ENCODE measurements at places on chromosomes 11 and 22.
A peak's percentile ranks its signal among the peaks of the same experiment; 100 is the strongest.

DNA sequence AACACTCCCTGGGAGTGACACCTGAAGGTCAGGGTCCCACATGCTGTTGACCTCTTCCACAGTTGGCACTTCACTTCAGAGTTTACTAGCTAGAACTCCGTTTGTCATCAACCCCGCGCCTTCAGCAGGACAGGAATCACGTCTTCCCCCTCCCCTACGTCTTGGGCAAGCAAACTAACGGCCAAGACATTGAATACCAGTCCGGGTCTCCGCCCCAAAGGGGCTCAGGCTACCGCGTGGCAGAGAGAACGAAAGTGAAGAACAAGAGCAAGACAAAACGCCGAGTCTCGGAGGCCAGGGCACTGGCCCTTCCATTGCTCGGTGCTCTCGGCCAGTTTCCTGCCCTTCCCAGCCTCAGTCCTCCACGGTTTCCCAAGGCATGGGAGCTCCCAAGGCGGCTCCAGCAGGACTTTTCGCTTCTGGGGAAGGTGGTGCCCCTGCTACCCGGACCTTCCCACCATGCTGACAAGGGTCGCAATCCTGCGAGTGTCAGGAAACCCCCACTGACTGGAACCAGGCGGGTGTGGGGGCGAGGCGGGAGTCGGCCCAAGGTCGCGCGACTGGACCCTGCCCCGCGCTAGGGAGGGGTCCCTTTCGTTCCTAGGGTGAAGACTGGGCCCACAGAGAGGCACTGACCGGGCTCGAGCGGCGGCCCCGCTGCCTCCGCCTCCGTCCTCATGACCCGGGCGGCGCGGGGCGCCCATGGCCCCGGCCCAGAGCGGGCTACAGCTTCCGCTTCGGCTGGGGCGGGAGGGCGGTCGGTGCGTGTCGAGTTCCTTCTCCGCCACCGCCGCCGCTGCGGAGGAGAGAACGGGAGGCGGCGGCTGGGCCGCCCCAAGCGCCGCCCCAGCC lies at the start of gene GUCD1:
Gene GUCD1 (minus strand): TSS at position 826 of the 852 bp plus-strand sequence. CDS start 147 bp downstream, at position 679.
- no peak for DNase-seq

DNA sequence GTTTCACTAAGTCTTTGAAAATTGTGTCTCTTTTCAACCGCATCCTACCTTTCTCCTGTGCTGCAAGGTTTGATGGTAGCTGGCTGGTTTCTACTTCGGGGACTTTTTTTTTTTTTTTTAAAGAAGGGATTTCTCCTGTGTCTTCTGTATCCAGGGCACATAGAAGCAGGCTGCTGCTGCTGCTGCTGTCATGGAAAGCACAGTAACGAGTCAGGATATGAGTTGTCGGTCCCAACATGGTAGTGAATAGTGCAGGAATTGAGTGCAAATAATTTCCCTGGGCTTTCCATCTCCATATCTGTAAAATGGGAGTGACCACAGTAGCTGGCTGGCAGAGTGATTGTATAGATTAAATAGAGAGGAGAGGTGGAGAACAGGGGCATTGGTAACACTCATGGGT lies 118.3 kb upstream of the NAV2 start:
- DNase-seq, result no peak

DNA sequence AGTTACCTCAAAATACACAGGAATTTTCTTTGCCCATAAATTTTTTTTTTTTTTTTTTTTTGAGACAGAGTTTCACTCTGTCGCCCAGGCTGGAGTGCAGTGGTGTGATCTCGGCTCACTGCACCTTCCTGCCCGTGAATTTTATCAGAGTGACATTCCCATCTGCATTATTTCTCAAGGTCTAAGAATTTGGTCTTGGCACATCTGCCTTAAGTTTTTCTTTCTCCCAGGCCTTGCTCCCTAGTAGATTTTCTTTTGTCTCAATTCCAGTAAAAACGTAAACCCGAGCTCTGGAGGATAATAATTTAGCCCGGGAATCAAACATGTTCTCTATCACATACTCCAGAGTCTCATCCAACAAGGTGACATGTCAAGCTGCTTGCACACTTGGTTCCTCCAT lies 12.4 kb downstream of the TRIM6 start:
- DNase-seq, result no peak

DNA sequence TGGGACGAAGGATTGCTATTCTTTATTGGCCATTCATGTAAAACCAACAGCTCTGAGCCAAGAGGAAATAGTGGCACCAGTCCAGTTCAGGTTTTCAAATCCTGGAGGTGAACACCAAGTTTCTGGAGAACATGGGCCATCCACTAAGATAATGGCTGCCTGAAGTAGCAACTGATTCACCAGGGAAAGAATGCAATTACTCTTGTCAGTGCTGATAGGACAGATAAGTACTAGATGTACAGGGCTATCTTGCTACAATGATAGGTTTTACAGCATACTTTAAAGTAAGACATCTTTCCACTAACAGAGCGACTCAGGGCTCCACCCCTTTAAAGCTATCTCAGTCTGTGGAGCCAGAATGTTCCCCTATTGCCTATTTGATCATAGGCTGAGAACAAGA lies 36.8 kb upstream of the APOA1 start:
- no peak for DNase-seq

DNA sequence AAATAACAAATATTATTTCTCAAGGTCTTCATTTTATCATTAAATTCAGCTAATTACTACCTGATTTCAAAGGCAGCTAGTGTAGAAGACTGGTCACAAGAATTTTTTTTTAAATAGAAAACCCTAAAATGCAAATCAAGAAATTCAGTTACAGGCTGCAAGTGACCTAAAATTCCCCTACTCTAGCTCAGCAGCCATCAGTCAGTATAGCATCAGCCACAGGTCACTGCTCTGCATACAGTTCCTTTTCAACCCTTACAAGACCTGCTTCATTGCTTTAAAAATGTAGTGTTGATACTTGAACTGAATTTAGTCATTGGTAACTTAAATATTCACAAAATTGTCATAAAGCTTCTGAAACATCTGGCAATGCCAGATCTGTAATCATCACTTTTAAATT lies 9.5 kb upstream of the B3GNT6 start:
- DNase-seq, result no peak

DNA sequence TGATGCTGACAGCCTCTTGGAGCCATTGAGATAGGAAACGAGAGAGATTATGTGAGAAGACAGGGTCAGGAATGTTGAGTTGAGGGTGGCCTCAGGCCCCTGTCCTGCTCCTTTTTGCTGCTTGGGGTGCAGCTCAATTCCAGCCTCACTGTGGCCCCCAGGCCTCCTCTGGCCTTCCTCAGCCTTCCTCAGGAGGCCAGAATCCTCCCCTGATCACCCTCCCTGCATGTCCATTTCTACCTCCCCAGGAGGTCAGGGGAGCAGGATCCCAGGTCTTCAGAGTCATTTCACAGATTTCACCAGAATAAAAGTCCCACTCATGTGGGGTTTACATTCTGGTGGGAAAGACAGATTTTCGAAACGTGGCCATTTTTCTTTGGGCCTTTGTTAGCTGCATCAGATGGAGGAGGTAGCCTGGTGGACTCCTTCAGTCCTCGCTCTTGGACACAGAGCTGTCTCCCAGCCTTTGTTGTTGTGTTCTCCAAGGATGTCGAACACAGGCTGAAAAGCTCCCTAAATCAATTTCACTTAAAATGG lies 2.2 kb upstream of the KCNQ1OT1 start:
- DNase-seq, result no peak

GRCh38 chr11:46253258-46254132 lies 24.0 kb upstream of the CREB3L1 start:
- DNase-seq, result no peak

GRCh38 chr22:35154937-35155387 lies 89.0 kb downstream of the ISX start:
- peak; percentile 59 for DNase-seq

GRCh38 chr22:42887523-42888507 lies 30.7 kb upstream of the ARFGAP3 start:
- no peak for DNase-seq

DNA sequence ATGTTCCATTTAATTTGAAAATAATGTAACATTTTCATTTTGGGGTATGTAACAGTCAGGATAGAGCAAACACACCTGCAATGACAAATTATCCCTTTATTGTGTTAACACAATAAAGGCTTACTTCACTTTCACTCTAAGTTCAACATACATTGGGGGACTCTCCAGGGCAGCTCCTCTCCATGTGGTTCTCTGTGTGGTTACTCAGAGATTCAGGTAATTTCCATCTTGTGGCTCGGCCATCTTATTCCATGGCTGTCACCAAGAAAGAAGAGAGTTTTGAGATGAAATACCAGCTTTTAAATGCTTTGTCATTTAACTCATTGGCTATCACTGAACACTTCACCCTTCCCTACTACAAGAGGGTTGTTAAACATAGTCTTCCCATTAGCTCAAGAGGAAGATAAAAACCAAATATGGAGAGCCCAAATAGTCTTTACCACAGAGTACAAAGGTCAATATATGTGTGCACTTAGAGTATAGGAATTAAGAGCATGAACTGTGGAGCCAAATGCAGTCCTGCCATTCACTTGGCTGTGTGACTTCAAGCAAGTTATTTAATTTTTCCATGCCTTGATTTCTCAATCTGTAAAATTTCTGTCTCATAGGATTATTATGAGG lies 10.6 kb upstream of the TPH1 start:
- DNase-seq, result no peak

Measured in head of caudate nucleus (tissue), 42 donors.